Activated CD8-positive, alpha-beta memory T cell treated with anti-CD3 and anti-CD28 coated beads, Interleukin-2, amount 10 ng/mL, durations not matched to agents 7 days and 5 days (primary cell): ENCODE measurements at places on chromosomes 13 and 19. TPM values are rescaled to one million over a fixed set of nuclear protein-coding genes. Genes with fewer than 3 reads are reported as not detected.

GRCh38 chr19:34990578-34991192, 9.4 kb upstream of the GRAMD1A start:
- DNase-seq = no peak

GRCh38 chr13:32134241-32135055, 102.9 kb downstream of the FRY start:
- no peak for DNase-seq

GRCh38 chr19:28543244-28543776, 669.6 kb downstream of the UQCRFS1 start:
- DNase-seq = no peak

- no peak for DNase-seq
Observed at GRCh38 chr19:21256722-21257121, 72.5 kb downstream of the ZNF708 start.

DNA sequence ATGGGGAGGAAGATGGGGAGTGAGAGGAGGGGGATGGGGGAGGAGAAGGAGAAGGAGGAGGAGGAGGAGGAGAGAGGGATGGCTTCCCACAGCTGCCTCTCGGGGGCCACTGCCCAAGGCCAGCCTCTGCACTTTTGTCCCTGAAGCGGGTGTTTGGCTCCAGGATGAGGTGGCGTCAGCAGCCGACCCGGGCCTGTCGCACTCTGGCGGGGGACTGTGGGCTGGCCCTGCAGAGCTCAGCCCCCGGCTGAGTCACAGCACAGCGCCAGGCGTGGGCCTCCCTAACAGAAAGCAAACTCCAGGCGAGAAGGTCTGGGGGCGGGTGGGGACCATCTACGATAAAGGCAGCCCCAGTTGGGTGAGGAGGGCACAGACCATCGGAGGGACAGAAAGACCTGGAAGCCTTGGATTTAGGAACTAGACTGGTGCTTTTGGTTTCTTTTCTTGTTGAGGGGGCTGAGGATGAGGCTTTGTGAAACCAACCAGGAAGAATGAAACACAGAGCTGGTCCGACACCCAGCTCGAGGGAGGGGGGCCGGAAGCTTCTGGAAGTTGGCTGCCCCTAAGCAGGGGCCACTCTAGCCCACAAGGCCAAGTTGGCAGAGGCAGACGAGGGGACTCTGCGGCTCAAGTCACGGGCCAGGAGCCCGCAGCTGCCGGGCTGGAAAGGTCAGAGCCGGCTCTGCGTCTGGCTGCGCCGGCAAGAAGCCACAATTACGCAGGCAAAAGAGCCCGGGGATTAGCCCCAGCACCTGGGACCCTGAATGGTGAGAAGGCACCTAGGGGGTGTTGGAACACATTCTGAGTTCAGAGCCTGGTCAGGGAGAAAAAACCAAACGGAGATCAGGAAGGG, 18.2 kb downstream of the LSM4 start:
- DNase-seq = peak; percentile 92

- peak; percentile 50 for DNase-seq
Observed at GRCh38 chr13:83881917-83882605, at the start of gene SLITRK1. SLITRK1 (minus strand) TSS chr13:83882474; CDS start chr13:83881507, 967 bp downstream.

ZNF135 gene
- 0.76 TPM for total RNA-seq
